ENCODE measurements at places on chromosomes 2 and 18. TPM values are rescaled to one million over a fixed set of nuclear protein-coding genes. Genes with fewer than 3 reads are reported as not detected.
A peak's percentile ranks its signal among the peaks of the same experiment; 100 is the strongest.

- H3K27ac ChIP-seq = peak overlapping the region; percentile 90
- peaks cover 26% of the 10 kb centered on the region for H3K36me3 ChIP-seq
- peak overlapping the region; percentile 7 for H3K4me3 ChIP-seq
- H3K27me3 ChIP-seq = no peaks in the 10 kb centered on the region
These were observed 132.6 kb downstream of the AFF3 start for GRCh38 chr2:100009743-100010142.

DNA sequence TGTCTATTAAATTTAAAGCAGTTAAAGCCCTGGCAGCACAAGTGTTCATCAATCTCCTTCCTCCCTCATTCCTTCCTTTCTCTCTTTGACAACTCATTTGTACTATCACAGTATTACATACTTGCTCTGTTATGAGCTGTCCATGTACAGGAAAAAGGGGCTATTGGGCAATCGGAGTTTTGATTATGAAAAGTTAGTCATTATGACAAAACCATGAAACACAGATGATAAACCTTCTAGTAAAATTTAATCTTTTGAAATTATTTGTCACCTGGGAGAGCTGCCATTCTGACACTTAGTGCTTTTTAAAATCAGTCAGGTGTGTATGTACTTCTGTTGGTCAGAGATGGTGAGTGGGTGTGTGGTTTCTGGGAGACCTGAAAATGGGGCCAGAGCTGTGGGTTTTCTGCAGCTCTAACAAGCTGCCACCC, 39.4 kb downstream of the MAP4K4 start:
- no peaks in the 10 kb centered on the region for H3K27me3 ChIP-seq
- no peak for DNase-seq
- H3K4me1 ChIP-seq = peaks cover 99% of the 10 kb centered on the region

- no peak overlapping the region for H3K27ac ChIP-seq
- DNase-seq = no peak
- H3K4me3 ChIP-seq = no peak overlapping the region
- no peaks in the 10 kb centered on the region for H3K4me1 ChIP-seq
These were observed 29.8 kb upstream of the LMAN1 start for GRCh38 chr18:59388817-59389216.

GRCh38 chr2:1132328-1132969, 181.8 kb downstream of the SNTG2 start:
- peaks cover 12% of the 10 kb centered on the region for H3K27me3 ChIP-seq
- H3K36me3 ChIP-seq = no peaks in the 10 kb centered on the region
- no peak overlapping the region for H3K27ac ChIP-seq
- H3K4me1 ChIP-seq = peaks cover 12% of the 10 kb centered on the region
- no peak overlapping the region for H3K4me3 ChIP-seq

RAB17 gene
- polyA plus RNA-seq = not detected

RGPD4 gene
- not detected for polyA plus RNA-seq

All from naive B cell (primary cell).